T-helper 9 cell (primary cell): ENCODE measurements at places on chromosomes 13 and 19.

DNA sequence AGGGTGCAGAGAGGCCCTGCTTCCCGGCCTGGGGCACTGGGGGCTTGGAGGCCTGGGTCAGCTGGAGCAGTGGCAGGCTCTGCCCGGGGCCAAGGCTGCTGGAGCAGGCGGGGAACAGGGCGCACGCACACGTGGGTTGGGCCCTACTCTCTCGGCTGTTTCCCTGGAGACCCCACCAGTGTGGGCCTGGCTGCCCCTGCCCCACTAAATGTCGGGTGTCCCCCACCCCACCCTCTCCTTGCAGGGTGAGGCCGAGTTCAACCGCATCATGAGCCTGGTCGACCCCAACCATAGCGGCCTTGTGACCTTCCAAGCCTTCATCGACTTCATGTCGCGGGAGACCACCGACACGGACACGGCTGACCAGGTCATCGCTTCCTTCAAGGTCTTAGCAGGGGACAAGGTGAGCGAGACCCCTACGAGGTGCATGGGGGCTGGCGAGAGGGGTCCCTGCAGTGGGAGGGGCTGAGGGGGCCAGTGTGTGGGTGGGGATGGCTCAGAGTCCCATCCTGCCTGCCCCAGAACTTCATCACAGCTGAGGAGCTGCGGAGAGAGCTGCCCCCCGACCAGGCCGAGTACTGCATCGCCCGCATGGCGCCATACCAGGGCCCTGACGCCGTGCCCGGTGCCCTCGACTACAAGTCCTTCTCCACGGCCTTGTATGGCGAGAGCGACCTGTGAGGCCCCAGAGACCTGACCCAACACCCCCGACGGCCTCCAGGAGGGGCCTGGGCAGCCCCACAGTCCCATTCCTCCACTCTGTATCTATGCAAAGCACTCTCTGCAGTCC, 15.3 kb downstream of the CAPN12 start:
- DNase-seq: no peak

DNA sequence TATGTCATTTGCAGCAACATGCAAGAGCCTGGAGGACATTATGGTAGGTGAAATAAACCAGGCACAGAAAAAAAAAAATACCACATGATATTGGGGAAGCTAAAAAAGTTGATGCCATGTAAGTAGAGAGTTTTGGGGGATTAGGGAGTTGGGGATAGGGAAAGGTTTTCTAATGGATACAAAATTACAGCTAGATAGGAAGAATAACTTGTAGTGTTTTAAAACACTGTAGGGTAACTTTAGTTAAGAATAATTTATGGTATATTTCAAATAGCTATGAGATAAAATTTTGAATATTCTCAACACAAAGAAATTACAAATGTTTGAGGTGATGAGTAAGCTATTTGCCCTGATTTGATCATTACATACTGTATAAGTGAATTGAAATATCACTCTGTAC, 1456.7 kb upstream of the MIR17HG start:
- no peak for DNase-seq

GRCh38 chr13:103009051-103009840, 57.0 kb downstream of the SLC10A2 start:
- no peak for DNase-seq

GRCh38 chr19:10044390-10044789, 31.1 kb downstream of the RDH8 start:
- no peak for DNase-seq

- DNase-seq: no peak
Measured at GRCh38 chr13:75486146-75487062, 4.4 kb upstream of the TBC1D4 start.

DNA sequence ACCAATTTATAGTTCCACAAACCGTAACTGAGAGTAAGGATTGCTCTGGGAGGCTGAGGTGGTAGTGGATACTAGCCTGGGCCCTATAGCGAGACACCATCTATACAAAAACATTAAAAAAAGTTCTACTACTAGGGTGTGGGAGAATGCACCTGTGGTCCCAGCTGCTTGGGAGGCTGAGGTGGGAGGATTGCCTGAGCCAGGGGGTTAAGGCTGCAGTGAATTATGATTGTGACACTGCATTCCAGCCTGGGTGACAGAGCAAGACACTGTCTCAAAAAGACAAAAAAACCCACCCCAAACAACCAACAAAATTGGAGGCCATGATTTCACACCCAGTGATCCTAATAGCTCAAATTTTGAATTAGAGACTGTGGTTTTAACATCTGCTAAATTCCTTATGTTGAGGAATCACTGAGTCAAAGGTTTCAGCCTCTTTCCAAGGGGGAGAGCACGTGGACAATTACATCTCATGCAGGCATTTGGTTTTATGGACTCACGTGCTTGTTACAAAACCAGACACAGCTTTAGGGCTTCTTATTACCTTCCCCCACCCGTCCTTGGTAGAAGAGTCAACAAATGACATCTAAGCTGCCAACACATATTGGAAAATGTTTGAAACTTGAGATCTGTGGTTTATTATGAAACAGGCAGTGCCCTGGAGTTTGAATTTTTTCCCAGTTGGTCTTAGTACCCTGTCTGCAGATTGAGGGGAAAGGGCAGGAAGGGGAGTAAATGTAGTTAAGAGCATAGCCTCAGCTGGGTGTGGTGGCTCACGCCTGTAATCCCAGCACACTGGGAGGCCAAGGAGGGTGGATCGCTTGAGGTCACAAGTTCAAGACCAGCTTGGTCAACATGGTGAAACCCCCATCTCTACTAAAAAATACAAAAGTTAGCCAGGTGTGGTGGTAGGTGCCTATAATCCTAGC, 18.5 kb downstream of the CYP2A6 start:
- no peak for DNase-seq

DNA sequence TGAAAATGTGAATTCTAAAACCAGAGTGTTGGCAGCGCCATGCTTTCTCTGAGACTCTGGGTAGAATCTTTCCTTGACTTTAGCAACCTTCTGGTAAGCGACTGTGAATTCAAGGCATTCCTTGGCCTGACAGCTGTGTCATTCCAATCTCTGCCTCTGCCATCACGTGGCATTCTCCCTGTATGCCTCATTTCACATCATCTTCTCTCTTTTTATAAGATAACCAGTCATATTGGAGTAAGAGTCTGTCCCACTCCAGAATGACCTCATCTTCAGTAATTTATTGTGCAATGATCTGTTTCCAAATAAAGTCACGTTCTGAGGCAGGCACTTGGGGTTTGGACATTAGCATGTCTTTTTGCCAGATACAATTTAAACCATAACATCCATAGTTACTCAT, 103.4 kb upstream of the POSTN start:
- no peak for DNase-seq

DNA sequence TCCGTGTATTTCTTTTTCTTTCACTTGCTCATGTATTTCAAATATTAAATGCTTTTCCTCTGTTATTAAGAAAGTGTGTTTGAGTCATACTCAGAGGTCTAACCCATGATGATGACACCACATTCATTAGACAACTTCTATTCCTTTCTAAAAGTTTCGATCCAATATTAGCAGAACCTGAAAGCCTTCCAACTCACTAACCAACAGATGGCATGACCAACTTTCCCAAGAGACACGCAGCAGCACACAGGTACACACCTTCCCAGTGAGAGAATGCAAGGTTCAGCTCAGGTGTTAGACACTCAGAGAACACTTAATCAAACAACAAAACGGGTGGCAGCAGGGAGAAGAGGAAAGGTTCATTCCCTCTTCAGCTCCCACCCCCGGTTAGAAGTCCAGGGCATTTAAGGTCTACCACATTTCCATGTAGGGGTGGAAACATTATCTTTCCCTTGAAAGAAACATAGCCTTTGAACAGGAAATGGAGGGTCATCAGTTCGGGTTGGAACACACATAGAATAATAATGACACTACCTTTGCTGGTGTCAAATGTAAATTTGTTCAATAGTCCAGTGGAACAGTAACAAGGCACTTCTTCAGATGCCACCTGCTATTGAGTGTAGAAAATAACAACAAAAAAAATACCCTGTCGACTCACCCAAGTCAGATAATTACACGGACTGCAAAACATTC, 404.2 kb downstream of the COG6 start:
- no peak for DNase-seq

DNA sequence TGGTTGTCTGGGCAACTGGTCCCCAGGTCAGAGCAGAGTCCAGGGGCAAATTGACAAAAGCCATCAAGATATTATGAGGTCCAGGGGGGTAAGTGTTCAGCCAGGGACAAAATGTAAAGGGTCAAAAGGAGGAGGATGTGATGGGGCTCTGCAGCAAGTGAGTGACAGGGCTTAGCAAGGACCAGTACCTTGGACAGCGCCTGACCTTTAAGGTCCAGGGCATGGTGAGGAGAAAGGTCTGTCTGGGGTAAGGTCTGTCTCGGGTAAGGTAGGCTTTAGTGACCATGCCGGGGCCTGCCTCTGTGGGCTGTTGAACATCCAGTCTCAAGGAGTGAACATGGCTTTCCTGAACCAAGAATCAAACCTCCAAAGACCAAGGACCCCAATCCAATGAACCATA, 6.3 kb upstream of the ZNF358 start:
- no peak for DNase-seq

DNA sequence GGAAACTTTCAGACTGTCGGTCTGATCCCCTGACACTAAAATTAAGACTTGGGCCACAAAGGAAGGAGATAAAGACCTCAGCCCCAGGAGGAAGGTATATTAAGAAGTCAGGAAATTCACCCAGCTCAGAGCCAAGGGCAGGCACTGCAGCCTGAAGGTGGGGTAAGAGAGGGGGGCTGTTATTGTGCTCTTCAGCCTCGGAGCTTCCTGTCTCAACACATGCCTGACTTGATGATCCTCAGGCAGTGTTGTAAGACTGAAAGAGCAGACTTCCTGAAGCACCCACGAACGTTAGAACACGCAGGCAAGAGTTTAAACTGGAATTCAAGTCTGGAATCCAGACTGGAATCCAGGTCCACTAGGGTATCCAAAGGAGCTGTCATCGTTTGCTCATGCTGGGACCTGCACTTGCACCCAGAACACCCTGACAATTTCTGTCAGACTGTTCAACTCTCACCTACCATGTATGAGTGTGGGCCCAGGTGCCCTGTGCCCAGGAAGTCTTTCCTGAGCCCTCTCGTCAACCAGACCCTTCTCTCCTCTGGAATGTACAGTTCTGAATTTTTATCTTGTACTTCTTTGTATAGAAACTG, 10.7 kb upstream of the FLT1 start:
- DNase-seq: no peak

DNA sequence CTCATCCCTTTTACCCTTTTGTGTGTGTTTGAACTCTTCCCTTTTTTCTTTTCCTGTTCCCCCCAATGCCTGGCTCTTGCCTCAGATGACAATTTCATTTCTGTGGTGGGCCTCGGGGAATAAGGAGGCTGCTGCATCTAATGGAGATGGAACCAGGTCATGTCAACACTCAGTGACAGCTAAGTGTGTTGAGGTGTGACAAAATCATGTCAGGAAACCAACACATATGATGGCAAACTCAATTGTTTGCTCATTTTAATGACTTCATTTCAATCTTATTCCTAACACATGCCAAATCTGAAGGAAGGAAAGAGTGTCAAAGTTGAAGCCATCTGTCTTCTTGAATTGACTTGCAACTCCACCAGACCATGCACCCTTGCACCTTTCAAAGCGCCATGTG, 36.7 kb downstream of the TNFSF11 start:
- no peak for DNase-seq

- no peak for DNase-seq
Measured at GRCh38 chr19:27935669-27936068, 1277.3 kb downstream of the UQCRFS1 start.

DNA sequence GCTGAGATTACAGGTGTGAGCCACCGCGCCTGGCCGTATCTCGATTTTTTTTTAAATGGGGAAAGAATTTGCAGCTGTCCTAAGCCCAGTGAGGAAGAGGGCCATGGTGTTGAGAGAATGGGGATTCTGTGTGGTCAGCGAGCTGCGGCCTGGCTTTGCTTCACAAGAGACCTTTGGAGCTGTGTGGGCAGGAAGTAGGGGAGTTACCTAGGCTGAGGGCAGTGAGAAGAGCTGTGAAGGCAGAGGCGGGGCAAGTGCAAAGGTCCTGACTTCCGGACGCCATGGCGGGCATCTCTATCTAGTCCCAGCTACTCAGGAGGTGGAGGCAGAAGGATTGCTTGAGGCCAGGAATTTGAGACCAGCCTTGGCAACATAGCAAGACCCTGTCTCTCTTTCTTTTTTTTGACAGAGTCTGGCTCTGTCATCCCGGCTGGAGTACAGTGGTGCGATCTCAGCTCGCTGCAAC, 4.9 kb downstream of the AP2A1 start:
- no peak for DNase-seq

GRCh38 chr13:67341406-67341805, 111.3 kb upstream of the PCDH9 start:
- DNase-seq: no peak

- DNase-seq: no peak
Measured at GRCh38 chr13:21330126-21330861, 128.8 kb downstream of the ZDHHC20 start.

DNA sequence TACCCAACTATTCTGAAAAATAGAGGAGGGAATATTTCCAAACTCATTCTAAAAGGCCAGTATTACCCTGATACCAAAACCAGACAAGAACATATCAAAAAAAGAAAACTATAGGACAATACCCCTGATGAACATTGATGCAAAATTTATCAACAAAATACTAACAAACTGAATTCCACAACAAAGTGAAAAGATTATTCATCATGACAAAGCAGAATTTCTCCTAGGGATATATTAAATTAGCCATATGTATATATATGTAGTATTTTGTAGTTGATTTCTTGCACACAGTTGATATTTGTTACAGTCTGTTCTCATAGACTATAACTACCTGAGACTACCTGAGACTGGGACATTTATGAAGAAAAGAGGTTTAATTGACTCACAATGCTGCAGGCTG, 495.0 kb upstream of the SPRY2 start:
- no peak for DNase-seq

DNA sequence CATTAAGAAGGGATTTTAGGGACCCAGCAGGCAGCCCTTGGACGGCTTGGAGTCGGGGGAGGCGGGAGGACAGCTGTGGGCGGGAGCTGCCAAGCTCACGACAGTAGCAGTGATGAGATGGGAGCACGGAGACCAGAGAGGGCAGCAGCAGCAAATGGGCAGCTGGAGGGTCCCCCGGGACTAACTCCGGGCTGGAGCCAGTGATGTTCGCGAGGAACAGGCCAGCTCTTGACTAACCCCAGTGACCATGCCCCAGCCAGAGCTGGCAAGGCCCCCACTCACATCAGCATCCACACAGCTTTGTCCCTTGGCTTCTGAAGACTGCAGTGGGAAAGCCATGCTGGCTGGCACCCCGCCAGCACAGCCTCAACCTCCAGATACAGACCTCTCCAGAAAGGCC, 81.9 kb downstream of the RAB20 start:
- no peak for DNase-seq

GRCh38 chr19:22616659-22617058, 17.5 kb upstream of the ZNF492 start:
- DNase-seq: no peak
